ENCODE measurements at places on chromosomes 1 and 21.

DNA sequence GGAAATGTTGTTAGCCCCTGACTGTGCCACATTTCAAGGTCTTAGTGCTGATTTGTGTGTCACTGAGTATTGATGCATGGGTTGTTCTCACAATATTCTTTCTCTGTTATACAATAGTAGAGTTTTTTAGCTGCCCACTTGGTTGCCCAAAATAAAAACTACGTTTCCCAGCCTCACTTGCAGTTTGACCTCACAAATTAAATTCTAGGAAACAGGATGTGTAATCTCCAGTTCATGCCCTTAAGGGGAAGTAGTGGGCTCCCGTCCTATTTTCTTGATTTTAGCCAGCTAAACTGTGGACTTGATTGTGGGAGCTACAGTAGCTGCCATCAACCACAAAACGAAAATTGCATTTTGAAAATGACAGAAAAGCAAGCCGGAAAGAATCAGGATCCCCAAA is 27.3 kb upstream of the LAMC1 start:
- DNase-seq, result no peak

DNA sequence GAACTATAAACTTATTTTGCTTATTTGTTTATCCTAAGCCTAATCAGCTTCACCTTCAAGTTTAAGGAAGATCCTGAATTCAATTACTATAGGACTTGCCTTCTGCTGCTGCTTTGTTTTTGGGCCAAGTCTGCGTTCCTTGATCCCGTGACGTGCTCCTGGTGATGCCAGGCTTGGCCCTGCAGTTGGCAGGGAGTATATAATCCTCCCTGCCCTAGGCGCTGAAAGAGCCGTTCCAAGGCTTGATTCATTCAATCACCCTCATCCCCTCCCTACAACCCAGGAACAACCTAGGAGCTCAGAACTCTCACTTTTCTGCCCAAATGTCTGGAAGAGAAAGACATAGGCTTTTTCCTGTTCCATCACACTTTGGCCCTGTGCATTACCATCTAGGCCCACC is 12.4 kb upstream of the LRRN2 start:
- no peak for DNase-seq

DNA sequence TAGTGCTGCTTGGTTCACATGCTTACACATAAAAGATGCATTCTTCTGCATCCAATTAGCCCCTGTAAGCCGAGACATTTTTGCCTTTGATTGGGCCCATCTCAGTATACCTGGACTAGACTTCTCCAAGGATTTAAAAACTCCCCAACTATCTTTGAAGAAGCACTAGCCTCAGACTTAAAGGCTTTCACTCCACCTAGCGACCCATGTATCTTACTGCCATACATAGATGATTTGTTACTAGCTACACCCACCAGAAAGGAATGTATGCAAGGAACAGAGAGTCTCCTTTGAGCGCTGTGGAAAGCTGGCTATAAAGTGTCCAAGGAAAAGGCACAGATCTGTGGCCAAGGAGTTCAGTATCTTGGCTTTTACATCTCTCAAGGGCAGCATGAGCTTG is 91.7 kb downstream of the LIPI start:
- no peak for DNase-seq

GRCh38 chr1:59243550-59243949 is 53.3 kb upstream of the FGGY start:
- DNase-seq, result no peak

DNA sequence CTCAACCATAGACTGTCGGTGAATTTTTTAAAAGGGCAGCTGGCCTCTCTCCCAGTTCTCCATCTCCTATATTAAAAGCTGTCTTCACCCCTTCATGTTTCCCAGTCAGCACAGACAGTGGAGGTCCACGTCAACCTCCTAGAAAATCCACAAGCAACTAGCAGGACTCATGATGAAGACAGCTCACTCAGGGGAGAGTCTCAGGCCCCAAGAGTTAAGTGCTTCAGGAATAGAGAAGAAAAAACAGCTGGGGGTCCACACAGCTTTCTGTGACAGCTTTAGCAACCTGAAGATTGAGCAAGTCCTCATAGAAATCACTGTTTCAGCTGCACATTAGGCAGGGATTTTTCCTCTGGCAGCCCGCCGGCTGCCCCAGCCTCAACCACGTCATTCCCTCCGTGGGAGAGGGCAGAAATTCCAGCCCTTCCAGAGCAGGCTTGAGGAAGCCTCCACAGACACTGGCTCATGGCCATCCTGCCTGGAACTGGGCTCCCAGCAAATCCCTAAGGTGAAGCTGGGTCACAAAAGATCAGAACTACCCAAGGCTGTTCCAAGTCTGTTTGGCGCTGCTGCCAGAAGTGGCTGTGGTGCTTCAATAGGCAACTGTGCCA is 15.2 kb downstream of the GPR161 start:
- peak; percentile 90 for DNase-seq

DNA sequence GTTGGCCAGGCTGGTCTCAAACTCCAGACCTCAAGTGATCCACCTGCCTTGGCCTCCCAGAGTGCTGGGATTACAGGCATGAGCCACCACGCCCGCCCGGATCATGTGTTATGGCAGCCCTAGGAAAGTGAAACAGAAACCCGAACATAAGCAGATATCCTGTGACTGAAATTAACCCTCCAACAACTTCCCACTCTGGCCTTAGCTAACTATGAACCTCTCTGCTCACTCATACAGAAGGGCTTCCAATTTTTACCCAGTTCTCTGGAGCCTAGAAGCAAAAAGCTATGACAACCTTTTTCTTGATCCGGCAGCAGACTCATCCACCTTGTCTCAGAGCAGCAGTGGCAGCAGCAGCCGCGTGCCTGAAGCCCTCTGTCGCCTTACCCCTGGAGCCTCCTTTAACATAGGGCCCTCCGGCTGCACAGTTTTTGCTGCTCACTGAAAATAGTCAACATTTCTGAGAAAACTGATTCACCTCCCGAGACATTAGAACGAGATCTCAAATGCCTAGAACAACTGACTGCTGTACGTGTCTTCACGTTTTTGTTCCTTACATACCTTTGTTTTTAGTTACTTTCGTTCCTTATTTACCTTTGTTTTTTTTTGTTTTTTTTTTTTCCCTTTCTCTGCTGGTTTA is 9.3 kb downstream of the CBR1 start:
- DNase-seq, result peak; percentile 6

GRCh38 chr1:116330846-116331245 is 42.2 kb upstream of the ATP1A1 start:
- DNase-seq, result no peak

DNA sequence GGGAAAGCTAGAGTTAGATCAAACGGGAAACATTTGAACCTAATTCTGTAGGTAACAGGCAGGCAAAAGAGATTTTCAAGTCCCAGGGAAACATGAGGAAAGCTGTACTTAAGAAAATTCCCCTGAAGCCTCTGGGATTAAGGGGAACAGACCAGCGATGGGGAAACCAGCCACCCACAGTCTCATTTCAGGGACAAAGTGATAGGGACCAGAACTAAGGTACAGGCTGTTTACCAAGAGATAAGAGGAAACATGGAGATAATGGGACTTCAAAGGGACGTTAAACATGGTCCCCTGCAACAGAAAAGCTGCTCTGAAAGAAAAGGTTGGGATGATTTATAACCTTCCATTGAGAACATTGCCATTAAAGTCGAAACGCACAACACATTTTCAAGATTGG is 84.4 kb downstream of the NTPCR start:
- DNase-seq, result no peak

- no peak for DNase-seq
These were observed 191.6 kb downstream of the HIVEP3 start for GRCh38 chr1:41726899-41727748.

DNA sequence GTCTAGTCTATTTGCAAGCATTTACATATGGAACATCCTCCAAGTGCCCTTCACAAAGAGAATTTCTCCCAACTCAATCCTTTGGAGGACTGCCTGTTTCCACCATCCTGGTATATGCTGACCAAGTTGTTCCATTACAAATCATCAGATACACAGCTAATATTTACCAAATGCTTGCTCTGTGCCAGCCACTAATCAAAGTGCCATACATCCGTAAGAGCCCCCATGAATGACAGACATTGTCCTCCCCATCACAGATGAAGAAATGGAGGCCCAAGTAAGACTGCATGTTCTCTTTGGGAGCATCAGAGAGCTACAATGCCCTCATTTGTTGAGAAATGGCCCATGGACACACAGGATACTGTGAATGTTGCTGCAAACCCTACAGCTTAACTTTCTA is 130.0 kb upstream of the BACE2 start:
- no peak for DNase-seq

- no peak for DNase-seq
These were observed 10.3 kb upstream of the CDCP2 start for GRCh38 chr1:54163051-54163450.

DNA sequence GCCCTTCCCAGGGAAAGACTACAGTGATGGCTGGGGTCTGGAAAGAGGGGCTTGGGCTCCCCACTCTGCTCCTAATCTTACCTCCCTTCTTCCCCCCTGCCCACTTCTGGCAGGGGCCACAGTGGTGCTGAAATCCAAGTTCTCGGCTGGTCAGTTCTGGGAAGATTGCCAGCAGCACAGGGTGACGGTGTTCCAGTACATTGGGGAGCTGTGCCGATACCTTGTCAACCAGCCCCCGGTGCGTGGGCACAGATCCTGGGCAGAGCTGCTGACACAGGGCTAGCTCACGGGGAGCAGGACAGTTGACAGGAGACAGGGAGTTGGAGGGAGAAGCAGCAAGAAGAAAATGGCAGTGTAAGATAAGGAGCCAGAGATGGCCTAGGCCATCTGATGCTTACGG is 2.4 kb downstream of the SLC27A3 start:
- DNase-seq, result no peak

- no peak for DNase-seq
These were observed 182.0 kb upstream of the CSF3R start for GRCh38 chr1:36664571-36665287.

- no peak for DNase-seq
These were observed 74.5 kb downstream of the C1orf21 start for GRCh38 chr1:184461321-184461720.

GRCh38 chr1:231338270-231339128 is at the start of gene SPRTN:
Gene SPRTN, plus strand, starts transcription at chr1:231338293. Its CDS starts 91 bp downstream, at chr1:231338384.
- no peak for DNase-seq

GRCh38 chr1:214017191-214017982 is 29.6 kb downstream of the PROX1 start:
- DNase-seq, result no peak

DNA sequence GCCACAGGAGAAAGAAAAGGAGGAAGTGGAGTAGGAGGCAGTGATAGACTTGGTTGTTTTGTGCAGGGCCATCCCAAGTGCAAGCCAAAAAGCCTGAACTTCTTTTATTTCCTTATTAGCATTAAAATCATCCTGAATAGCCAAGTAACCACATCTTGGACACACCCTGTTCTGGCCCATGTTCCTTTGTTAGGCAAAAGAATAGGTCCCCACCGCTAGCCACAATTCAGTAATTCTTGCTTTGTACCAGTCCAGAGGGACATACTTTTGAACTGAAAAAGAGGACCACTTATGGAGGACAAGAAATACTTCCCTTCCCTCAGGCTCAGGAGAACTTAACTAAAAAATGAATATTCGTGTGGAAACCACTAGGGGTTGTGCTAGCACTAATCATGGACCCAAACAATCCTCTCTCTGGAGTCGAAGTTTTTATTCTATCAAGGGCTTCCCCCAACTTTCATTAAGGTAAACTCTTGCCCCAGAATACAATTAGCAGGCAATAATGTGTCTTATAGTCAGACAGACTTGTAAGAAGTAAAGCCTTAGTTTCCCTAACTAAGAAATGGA is 19.4 kb downstream of the TNFSF4 start:
- DNase-seq, result no peak

DNA sequence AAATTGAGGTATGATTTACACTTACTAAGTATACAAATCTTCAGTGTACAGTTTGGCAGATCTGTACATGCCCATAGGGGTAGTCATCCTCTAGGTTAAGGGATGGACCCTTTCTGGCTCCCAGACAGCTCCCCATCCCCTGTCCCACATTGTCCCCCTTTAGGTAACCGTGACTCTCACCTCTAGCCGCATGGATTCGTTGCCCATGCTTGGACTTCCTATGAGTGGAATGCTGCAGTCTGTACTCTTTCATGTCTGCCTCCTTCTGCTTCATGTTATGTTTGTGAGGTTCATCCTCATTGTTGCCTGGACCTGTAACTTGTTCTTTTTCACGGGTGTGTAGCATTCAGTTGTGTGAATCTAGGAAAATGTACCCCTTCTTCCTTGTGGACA is 20.3 kb downstream of the SLC37A1 start:
- no peak for DNase-seq

- no peak for DNase-seq
These were observed 1028.3 kb upstream of the B3GALT2 start for GRCh38 chr1:194214735-194215134.

DNA sequence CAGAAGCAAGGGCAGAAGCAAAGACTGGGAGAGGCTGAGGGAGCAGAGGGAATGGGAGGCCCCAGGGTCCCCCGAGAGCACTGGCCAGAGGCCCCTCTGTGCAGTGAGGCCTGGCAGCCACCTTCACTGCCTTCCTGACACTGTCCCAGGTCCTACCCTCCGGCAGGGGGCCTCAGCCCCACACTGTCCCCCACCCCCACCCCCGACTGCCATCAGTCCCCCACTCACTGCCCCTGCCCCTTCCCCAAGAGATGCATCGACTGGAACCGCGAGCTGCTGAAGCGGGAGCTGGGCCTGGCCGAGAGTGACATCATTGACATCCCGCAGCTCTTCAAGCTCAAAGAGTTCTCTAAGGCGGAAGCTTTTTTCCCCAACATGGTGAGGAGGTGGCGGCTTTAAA is 13.0 kb upstream of the PADI6 start:
- no peak for DNase-seq

GRCh38 chr1:69836971-69837636 is 269.4 kb downstream of the LRRC7 start:
- DNase-seq, result peak; percentile 13

GRCh38 chr1:202367271-202367670 is 18.8 kb downstream of the PPP1R12B start:
- DNase-seq, result peak; percentile 10

DNA sequence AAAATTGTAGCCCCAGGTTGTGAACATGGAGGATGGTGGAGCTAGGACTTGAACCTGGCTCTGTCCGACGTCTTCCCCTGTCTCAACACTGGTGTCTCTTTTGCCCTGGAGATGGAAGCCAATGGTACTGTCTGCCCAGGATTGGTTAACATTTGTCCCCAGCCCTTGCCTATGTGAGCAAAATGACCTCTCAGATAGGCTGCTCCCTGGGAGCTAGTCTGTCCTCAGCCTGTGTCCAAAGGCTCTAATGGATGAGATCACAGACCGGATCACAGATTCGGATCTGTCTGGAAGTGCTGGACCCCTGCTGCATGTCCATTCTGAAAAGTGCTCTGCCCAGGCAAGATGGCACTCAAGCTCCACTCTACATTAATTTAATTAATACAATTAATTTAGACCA is 394.4 kb upstream of the VAMP3 start:
- DNase-seq, result no peak

DNA sequence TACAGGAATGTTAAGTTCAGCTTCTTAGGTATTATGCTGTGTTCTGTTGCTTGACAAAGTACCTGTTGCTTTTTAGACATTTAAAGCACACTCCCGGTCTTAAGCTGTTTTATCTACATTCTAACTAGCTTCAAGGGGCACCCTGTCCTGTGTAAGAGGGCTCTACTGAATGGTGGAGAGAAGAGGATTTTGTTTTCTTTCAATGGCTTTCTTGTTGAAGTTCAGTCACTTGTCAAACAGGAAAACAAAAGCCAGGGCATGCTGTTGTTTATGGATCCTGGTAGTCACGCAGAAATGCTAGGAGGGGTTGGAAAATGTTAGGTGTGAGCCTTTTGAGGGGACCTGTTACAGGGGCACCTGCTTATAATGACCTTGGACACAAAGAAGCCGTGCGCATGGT is 30.7 kb downstream of the PGM1 start:
- no peak for DNase-seq
